ENCODE measurements at places on chromosomes 4 and X. TPM values are rescaled to one million over a fixed set of nuclear protein-coding genes. Genes with fewer than 3 reads are reported as not detected.

VCX gene
- not detected for total RNA-seq

DNA sequence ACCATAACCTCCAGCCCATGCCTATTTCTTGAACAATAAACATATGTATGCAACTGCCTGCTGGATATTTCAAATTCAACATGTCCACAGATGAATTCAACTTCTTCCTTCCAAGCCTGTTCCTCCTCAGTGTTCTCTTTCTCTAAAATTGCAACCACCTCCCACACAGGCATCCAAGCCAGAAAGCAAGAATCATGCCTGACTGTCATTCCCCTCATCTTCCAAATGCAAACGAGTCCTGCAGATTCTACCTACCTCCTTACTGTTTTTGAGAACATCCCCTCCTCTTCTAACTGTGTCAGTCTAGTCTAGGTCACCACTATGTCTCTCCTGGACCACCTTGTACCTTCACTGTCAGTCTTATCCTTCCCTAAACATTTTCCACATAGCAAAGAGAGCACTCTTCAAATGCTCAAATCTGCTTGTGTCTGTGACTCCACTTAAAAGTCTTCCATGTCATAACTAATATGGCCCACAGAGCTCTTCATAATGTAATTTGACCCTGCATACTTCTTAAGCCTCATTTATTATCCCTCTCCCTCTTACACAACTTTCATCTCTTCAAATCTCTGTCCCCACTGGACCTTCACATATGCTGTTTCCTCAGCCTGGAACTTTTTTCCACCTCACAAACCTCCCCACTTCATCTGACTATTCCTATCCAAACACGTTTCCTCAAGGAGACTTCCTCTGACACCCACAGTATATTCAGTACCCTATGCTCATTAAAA is 25.7 kb downstream of the MAPK10 start:
- H3K27me3 ChIP-seq: no peaks in the 10 kb centered on the region
- H3K27ac ChIP-seq: no peak overlapping the region
- no peak for DNase-seq
- H3K36me3 ChIP-seq: no peaks in the 10 kb centered on the region
- no peaks in the 10 kb centered on the region for H3K4me1 ChIP-seq

HDX gene
- 3.2 TPM for total RNA-seq

ENPP6 gene
- total RNA-seq: 0.35 TPM

DNA sequence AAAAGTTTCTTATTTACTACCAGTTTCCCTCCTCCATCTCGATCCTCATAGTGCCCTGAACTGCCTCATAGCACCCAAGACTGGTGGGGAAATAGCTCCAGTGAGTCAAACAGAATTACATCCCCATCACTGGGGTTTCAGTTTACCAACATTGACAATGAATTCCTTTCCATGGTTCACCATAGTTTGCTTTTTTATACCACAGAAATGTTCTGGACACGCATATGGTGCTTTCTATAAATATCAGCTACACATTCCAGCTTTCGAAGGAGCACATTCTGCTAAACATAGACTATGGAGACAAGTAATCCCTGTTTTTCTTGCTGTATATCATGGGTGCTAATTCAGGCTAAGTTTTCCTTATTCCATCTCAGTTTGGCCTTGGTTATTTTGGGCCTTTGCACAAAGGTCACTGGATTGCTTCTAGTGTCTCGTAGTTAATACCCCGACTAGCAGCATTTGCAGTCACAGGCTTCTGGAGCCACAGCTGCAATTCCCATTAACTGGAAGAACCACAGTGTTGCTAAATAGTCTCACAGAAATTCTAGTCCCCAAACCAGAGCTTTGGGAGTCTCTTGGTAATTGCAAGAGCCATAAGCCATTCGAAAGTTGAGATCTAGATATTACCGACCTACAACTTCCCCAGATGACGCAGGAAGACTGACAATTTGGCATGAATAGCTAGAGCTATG is 53.4 kb upstream of the TRPC3 start:
- H3K4me3 ChIP-seq: no peak overlapping the region
- no peaks in the 10 kb centered on the region for H3K36me3 ChIP-seq
- no peak overlapping the region for H3K27ac ChIP-seq
- H3K4me1 ChIP-seq: no peaks in the 10 kb centered on the region
- DNase-seq: no peak

- no peak for DNase-seq
- no peak overlapping the region for H3K4me3 ChIP-seq
- H3K4me1 ChIP-seq: no peaks in the 10 kb centered on the region
- no peaks in the 10 kb centered on the region for H3K27me3 ChIP-seq
Observed at GRCh38 chr4:166293556-166293955, 420.5 kb downstream of the TLL1 start.

DNA sequence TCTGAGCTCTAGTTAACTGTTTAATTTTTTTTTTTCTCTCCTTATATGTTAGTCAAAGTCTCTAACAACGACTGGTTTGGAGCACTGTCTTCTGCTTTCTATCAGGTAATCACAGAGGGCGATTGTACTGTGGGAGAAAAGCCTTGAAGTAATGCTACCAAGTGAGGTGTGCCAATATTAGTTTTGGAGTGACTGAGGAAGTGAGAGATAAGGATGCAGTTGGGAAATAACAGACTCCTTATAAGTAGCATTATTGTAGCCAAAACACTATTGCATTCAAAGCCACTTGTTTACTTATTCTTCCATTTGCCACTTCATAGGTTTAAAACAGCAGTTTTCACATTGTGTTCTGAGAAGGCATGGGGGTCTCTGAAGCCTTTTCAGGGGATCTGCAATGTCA is 79.1 kb upstream of the SLC6A14 start:
- no peak for DNase-seq
- no peaks in the 10 kb centered on the region for H3K27me3 ChIP-seq
- no peak overlapping the region for H3K4me3 ChIP-seq
- no peaks in the 10 kb centered on the region for H3K4me1 ChIP-seq
- no peak overlapping the region for H3K27ac ChIP-seq
- no peaks in the 10 kb centered on the region for H3K36me3 ChIP-seq

ZDHHC15 gene
- 0.19 TPM for total RNA-seq

HNRNPDL gene
- 119 TPM for total RNA-seq

DNA sequence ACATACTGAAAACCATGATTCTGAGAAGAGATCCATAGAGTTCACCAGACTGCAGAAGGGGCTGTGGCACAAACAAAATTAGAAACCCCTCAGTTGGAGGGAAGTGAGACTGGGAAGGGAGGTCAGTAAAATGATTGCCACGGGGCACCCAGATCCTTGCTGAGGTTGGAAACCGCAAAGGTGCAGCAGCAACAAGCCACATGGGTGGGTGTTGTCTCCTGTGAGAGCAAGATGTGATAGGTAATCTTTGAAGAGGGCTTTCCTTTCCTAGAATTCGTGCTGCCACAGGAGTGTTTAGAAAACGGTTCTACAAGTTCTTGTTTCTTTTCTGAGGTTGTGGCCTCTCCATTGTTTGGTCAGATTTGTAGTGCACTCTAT is 85.5 kb downstream of the NFKB1 start:
- no peak overlapping the region for H3K27ac ChIP-seq
- peaks cover 51% of the 10 kb centered on the region for H3K36me3 ChIP-seq

- no peak overlapping the region for H3K4me3 ChIP-seq
- H3K27ac ChIP-seq: no peak overlapping the region
- H3K36me3 ChIP-seq: no peaks in the 10 kb centered on the region
- no peaks in the 10 kb centered on the region for H3K4me1 ChIP-seq
- H3K27me3 ChIP-seq: no peaks in the 10 kb centered on the region
Observed at GRCh38 chr4:38237139-38237538, 276.9 kb downstream of the PTTG2 start.

DNA sequence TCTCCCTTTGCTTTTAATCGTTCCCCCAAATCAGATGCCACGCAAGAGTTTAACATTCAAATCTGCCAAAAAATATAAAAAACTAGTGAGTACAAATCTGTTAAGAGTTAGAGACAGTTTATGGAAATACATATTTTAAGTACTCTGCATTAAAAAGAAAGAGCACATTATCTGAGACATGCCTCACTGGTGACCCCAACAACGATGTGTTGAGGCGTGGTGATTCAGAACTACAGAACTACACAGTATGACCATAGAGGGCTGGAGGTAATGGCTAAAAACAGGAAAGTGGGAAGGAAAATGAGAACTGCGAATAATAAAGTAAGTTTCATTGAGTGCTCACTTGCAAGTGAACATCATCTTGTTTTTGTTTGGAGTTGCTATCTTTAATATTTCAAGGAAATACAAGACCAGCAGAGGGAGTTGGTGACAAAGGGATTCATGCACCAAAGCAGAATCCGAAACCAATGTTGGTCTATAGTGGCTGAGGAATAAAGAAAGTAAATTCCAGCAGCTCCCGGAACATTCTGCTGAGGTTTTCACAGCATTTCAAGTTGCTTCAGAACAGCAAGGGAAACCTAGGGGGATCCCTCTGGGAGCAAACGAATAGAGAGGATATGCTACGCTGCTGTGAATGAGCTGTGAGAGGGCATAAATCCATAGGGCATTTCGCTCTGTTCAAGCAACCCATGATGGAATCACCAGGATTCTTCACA is 92.2 kb downstream of the DCHS2 start:
- no peaks in the 10 kb centered on the region for H3K36me3 ChIP-seq
- no peak for DNase-seq
- no peaks in the 10 kb centered on the region for H3K4me1 ChIP-seq
- H3K4me3 ChIP-seq: peak overlapping the region; percentile 23

- DNase-seq: no peak
- H3K4me3 ChIP-seq: no peak overlapping the region
- H3K36me3 ChIP-seq: no peaks in the 10 kb centered on the region
- H3K27me3 ChIP-seq: no peaks in the 10 kb centered on the region
Observed at GRCh38 chr4:30443289-30443688, 276.9 kb upstream of the PCDH7 start.

DNA sequence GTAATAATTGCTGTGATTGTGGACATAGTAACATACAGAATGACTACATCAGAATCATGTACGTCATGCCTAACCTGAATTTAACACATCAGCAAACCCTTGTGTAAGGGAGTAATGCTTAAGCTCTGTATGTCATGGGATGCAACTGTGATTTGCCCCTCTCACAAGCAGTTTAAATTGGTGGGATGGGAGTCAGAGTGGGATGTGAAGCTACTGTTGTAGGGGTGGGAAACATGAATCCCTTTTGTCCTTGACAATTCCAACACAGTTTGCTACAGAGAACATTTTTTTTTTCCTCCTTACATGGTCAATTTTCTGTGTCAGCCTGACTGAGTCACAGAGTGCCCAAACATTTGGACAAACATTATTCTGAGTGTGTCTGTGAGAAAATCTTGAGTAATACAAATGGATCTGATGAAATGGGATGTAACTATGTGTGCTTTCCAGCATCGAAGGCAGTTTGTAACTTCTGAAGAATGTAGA is 392.8 kb downstream of the GPM6A start:
- no peak for DNase-seq
- H3K36me3 ChIP-seq: no peaks in the 10 kb centered on the region
- no peaks in the 10 kb centered on the region for H3K4me1 ChIP-seq
- H3K4me3 ChIP-seq: no peak overlapping the region

DNA sequence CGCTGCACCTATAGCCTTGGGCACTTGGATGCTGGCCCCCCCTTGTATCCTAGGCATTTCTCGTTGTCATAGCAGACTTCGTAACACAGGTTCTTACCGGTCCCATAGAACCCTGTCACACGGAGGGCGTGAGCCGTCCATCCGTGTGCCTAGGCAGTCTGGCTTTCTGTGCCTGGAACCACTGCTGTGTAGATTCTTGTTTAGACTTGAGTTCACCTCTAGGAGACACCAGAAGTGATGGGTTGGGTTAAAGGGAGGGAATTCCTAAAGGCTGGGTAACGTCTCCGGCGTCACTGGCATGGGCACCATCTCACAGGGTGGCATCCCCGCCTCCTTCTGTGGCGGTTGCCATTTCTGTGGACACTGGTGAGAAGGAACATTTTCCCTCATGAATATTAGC is 13.5 kb upstream of the NKX1-1 start:
- H3K27me3 ChIP-seq: no peaks in the 10 kb centered on the region
- no peaks in the 10 kb centered on the region for H3K4me1 ChIP-seq
- no peak overlapping the region for H3K4me3 ChIP-seq
- DNase-seq: no peak

- H3K36me3 ChIP-seq: no peaks in the 10 kb centered on the region
- no peaks in the 10 kb centered on the region for H3K27me3 ChIP-seq
- no peak for DNase-seq
- H3K4me3 ChIP-seq: no peak overlapping the region
- no peak overlapping the region for H3K27ac ChIP-seq
- no peaks in the 10 kb centered on the region for H3K4me1 ChIP-seq
Observed at GRCh38 chr4:102560115-102560514, 59.0 kb downstream of the NFKB1 start.

- H3K27me3 ChIP-seq: no peaks in the 10 kb centered on the region
- no peak overlapping the region for H3K4me3 ChIP-seq
- H3K36me3 ChIP-seq: no peaks in the 10 kb centered on the region
- no peak for DNase-seq
- H3K4me1 ChIP-seq: no peaks in the 10 kb centered on the region
Observed at GRCh38 chr4:185217408-185217975, 8.1 kb downstream of the SNX25 start.

DNA sequence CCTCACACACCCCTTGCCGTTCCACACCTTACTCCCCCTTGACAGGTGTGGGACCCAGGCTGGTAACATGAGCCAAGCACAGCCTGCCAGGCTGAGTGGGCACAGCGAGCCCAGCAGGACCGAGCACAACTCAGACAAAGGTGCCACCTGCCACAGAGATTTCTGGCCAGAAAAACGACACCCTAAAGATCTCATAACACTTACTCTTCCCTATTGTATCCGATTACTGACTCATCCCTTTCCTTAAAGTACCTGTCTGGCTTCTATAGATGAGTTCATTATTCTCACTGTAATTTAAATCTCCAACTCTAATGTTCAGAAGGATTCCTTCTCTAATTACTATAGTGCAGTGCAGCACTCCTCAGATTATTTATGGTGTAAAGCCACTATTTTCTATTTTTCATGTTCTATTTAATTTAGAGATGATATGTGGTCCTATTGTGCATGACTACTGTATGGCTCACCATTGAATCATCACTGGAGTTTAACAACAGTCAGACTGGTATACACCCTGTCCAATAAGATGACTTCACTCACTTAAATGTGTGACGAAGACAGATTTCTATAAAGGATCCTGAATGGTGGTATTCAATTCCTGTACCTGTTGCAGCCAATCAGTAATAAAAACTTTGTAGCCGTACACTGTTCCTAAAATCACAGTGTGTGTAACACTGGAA is 7.6 kb upstream of the SYTL5 start:
- no peaks in the 10 kb centered on the region for H3K4me1 ChIP-seq
- no peaks in the 10 kb centered on the region for H3K36me3 ChIP-seq
- H3K27ac ChIP-seq: no peak overlapping the region
- no peaks in the 10 kb centered on the region for H3K27me3 ChIP-seq
